Right atrium auricular region (tissue), 2 donors: ENCODE measurements at places on chromosomes 5 and 9. TPM values are rescaled to one million over a fixed set of nuclear protein-coding genes. Genes with fewer than 3 reads are reported as not detected.
A peak's percentile ranks its signal among the peaks of the same experiment; 100 is the strongest.

ANXA2R gene
- total RNA-seq = 0.63 TPM

DNA sequence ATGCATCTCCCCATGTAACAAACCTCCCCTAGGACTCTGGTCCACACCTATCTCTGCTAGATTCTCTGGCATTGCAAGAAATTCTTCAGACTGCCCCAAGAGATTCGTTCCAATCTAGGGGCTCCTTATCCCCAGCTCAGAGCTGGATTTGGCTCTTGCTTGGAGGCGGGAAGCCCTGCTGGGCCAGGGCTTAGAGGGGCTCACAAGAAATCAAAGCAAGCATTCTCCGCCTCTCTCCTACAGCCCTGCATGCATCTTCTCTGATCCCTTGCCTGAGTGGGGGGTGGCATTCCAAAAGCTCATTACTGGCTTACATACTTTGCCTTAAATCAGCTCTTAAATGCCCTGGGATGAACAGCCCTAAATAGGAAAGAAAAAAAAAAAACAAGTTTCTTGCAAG is 75.8 kb downstream of the KCNIP1 start:
- no peaks in the 10 kb centered on the region for H3K27me3 ChIP-seq
- no peak overlapping the region for H3K27ac ChIP-seq
- H3K4me3 ChIP-seq = no peak overlapping the region
- no peaks in the 10 kb centered on the region for H3K4me1 ChIP-seq

PCDHGA6 gene
- total RNA-seq = 5.3 TPM

GRCh38 chr9:87119328-87119881 is 172.1 kb upstream of the GAS1 start:
- DNase-seq = no peak
- peaks cover 37% of the 10 kb centered on the region for H3K4me1 ChIP-seq
- no peaks in the 10 kb centered on the region for H3K36me3 ChIP-seq
- H3K4me3 ChIP-seq = no peak overlapping the region
- H3K27me3 ChIP-seq = no peaks in the 10 kb centered on the region

- no peaks in the 10 kb centered on the region for H3K4me1 ChIP-seq
- H3K27ac ChIP-seq = no peak overlapping the region
- no peaks in the 10 kb centered on the region for H3K27me3 ChIP-seq
Observed at GRCh38 chr5:31106278-31106677, 87.2 kb upstream of the CDH6 start.

DNA sequence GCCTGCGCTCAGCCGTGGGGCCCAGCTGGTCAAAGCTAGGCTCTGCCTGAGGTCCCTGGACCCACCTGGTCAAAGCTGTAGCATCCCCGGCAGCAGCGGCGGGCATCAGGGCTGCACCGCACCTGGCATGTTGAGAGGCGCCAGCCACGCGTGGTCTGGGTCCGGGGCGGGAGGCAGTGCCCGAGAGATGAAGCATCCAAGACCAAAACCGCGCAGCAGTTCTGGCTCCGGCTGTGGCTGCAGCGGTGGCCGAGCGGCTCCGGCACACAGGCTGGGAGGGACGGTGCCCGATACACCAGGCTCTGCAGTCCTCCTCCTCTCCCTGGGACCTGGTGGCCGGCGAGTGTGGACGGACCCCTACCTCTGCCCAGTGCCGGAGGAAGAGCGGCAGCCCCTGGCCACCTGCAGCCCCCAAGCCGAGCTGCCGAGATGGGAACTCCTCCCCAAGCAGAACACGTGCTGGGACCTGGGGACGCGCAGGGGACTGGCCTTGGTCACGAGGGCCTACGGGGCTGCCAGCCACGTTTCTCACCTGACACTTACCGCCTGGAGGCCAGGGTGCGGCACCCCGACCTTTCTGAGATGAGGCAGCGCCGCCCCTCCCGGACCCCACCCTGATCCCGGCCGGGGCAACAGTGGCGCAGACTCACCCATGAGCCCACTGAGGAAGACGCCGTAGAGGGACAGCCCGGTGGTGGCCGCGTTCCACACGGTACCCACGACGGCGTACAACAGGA is 33.0 kb downstream of the SLC9A3 start:
- H3K36me3 ChIP-seq = no peaks in the 10 kb centered on the region
- H3K4me1 ChIP-seq = no peaks in the 10 kb centered on the region
- H3K4me3 ChIP-seq = no peak overlapping the region
- no peak overlapping the region for H3K27ac ChIP-seq
- DNase-seq = no peak

- H3K36me3 ChIP-seq = no peaks in the 10 kb centered on the region
- no peak for DNase-seq
- no peaks in the 10 kb centered on the region for H3K4me1 ChIP-seq
- H3K4me3 ChIP-seq = no peak overlapping the region
- no peaks in the 10 kb centered on the region for H3K27me3 ChIP-seq
Observed at GRCh38 chr5:94161801-94162200, 420.4 kb upstream of the POU5F2 start.

GRCh38 chr5:76811214-76811613 is 7.6 kb upstream of the F2RL1 start:
- H3K27ac ChIP-seq = no peak overlapping the region
- H3K4me3 ChIP-seq = no peak overlapping the region

- no peak overlapping the region for H3K4me3 ChIP-seq
- no peak for DNase-seq
- no peak overlapping the region for H3K27ac ChIP-seq
- no peaks in the 10 kb centered on the region for H3K27me3 ChIP-seq
- no peaks in the 10 kb centered on the region for H3K4me1 ChIP-seq
- H3K36me3 ChIP-seq = no peaks in the 10 kb centered on the region
Observed at GRCh38 chr5:169048181-169049125, 252.5 kb downstream of the SLIT3 start.

GRCh38 chr5:9103290-9103689 is 442.6 kb downstream of the SEMA5A start:
- H3K4me3 ChIP-seq = no peak overlapping the region
- H3K36me3 ChIP-seq = peaks cover 3% of the 10 kb centered on the region
- H3K27me3 ChIP-seq = no peaks in the 10 kb centered on the region
- no peaks in the 10 kb centered on the region for H3K4me1 ChIP-seq

- H3K4me3 ChIP-seq = no peak overlapping the region
- no peak overlapping the region for H3K27ac ChIP-seq
- no peaks in the 10 kb centered on the region for H3K27me3 ChIP-seq
- DNase-seq = no peak
- no peaks in the 10 kb centered on the region for H3K36me3 ChIP-seq
Observed at GRCh38 chr9:23220957-23221356, 605.1 kb downstream of the ELAVL2 start.

DNA sequence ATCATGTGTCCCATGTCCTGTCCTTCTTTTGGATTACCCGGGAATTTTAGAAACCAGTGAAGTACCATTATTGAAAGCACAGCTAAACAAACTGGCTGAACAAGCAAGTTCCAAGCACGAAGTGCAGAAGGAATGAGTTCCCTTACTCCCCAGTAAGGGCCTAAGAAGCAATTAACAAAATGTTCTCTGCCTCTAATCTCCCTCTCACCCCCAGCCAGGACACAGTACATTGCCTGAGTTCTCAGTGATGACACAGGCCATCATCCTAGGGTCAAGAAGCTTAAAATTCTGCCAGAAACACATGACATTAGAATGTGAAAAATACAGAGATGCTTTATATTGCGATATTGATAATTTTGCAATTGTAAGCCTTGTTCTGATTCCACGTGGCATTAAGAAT is 118.0 kb downstream of the PLPPR1 start:
- H3K27me3 ChIP-seq = no peaks in the 10 kb centered on the region
- no peaks in the 10 kb centered on the region for H3K36me3 ChIP-seq
- no peak overlapping the region for H3K27ac ChIP-seq
- no peak overlapping the region for H3K4me3 ChIP-seq
- peaks cover 7% of the 10 kb centered on the region for H3K4me1 ChIP-seq

DNA sequence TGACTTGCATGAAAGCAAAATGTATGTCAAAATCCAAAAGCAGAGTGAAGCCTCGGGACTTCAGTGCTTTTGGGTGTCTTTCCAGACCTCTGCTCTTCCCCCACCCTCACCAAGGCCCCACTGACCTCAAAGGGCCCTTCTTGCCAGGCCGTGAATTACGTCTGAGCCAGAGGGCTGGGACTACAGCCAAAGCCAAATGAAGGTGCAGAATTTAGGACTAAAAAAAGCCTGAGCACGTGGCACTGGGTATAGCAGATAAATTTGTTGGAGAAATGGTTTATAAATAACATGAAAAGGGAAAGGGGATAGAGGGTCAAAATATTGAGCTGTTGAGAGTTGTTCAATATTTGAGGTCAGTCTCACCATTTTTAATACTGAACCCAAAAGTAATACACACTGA is 163.4 kb downstream of the GHR start:
- no peak overlapping the region for H3K4me3 ChIP-seq
- H3K4me1 ChIP-seq = peaks cover 56% of the 10 kb centered on the region
- no peak for DNase-seq
- H3K36me3 ChIP-seq = no peaks in the 10 kb centered on the region

DNA sequence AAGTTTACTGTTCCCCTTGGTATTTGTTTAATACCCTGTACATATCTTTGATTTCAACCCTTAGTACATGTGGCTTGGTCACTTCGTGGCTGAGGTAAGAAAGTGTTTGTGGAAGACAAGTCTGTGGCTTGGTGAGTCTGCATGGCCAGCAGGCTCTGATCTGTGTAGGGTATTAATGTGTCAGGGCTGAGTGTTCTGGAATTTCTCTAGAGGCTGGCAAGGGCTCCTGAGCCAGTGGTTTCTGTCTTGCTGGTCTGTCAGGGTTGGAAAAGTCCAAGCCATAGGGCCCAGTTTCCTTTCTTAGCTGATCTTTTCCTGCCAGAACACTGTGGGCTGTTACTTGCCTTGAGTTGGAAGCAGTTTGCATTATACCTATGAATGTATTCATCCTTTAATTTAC is 48.0 kb upstream of the FBXL7 start:
- no peak overlapping the region for H3K27ac ChIP-seq
- no peak overlapping the region for H3K4me3 ChIP-seq
- no peak for DNase-seq
- no peaks in the 10 kb centered on the region for H3K36me3 ChIP-seq
- no peaks in the 10 kb centered on the region for H3K27me3 ChIP-seq
- H3K4me1 ChIP-seq = no peaks in the 10 kb centered on the region

DNA sequence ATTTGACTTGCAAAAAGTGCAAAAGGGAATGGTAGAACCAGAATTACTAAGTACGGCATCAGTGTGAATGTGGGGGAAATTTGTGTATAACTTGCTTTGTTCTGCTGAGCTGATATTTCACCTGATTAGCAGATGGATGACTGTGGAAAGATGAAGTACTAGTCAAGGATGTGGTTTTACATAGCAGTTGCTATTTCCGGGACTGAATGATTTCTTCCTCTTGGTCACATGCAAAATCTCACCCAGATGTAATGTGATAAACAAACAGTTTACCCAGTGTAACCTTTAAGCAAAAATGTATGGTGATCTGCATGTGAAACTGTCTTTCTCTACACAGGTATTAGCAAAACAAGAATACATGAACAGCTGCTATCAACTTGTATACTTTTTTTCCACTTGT is 46.1 kb downstream of the DCP2 start:
- peaks cover 29% of the 10 kb centered on the region for H3K36me3 ChIP-seq
- H3K4me1 ChIP-seq = no peaks in the 10 kb centered on the region
- no peak for DNase-seq
- H3K27ac ChIP-seq = no peak overlapping the region
- no peak overlapping the region for H3K4me3 ChIP-seq

GRCh38 chr9:113963017-113963620 is 87.0 kb downstream of the ZNF618 start:
- H3K4me1 ChIP-seq = no peaks in the 10 kb centered on the region
- no peaks in the 10 kb centered on the region for H3K27me3 ChIP-seq
- peak; percentile 64 for DNase-seq
- H3K27ac ChIP-seq = no peak overlapping the region
- no peaks in the 10 kb centered on the region for H3K36me3 ChIP-seq
- no peak overlapping the region for H3K4me3 ChIP-seq

LCNL1 gene
- 1.1 TPM for total RNA-seq

ABLIM3 gene
- 145 TPM for total RNA-seq

GRCh38 chr5:29833394-29833793 is 1360.1 kb upstream of the CDH6 start:
- H3K27me3 ChIP-seq = no peaks in the 10 kb centered on the region
- no peak overlapping the region for H3K27ac ChIP-seq
- H3K4me1 ChIP-seq = no peaks in the 10 kb centered on the region
- no peak for DNase-seq
- H3K36me3 ChIP-seq = no peaks in the 10 kb centered on the region
- H3K4me3 ChIP-seq = no peak overlapping the region

DNA sequence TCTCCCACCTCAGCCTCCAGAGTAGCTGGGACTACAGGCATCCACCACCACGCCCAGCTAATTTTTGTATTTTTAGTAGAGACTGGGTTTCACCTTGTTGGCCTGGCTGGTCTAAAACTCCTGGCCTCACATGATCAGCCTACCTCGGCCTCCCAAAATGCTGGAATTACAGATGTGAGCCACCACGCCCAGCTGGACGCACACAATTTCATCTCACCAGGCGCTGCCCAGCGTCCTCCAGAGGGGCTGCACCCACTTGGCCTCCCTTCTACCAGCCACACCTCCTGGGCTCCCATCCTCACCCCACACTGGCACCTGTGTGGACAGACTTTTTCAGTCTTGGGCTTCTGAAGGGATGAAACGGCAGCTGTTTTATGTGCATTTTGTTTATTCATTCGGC is 3.8 kb upstream of the EXOC3 start:
- H3K27me3 ChIP-seq = no peaks in the 10 kb centered on the region
- no peak overlapping the region for H3K4me3 ChIP-seq
- peaks cover 15% of the 10 kb centered on the region for H3K4me1 ChIP-seq
- no peak overlapping the region for H3K27ac ChIP-seq
- DNase-seq = no peak

- no peaks in the 10 kb centered on the region for H3K27me3 ChIP-seq
- H3K36me3 ChIP-seq = no peaks in the 10 kb centered on the region
- no peak for DNase-seq
Observed at GRCh38 chr5:76174101-76174500, 90.9 kb downstream of the SV2C start.

GRCh38 chr5:52802974-52803336 is 15.2 kb downstream of the ITGA1 start:
- no peak overlapping the region for H3K4me3 ChIP-seq
- no peaks in the 10 kb centered on the region for H3K27me3 ChIP-seq
- peak overlapping the region; percentile 95 for H3K27ac ChIP-seq
- no peak for DNase-seq

DNA sequence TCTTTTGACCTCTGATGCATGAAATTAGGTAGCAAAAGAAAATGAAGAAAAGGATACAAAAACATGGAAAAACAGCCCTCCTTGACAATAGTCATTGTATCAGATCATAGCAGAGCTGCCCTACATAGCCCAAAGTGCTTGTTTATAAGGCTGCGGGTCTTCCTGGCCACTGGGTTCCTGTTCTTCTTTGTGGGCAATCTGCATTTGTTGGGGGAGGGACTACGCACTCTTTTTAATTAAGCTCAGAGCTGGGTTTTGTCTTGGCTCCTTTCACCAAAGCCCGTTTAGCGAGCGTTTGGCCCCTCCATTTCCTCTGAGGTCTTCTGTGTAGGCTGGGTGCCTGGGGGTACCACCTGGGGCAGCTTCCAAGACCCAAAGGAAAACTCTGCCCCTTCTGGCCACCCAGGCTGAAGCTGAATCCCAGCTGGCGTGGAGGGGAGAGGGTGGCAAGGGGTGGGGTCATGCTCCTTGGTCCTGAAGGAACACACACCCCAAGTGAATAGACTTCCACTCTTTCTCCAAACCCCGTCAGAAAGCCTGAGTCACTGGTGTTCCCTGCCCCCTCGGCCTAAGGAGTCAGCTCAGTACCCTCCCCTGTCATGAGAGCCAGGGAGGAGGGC is 6.5 kb upstream of the PAX5 start:
- no peak overlapping the region for H3K27ac ChIP-seq
- H3K36me3 ChIP-seq = no peaks in the 10 kb centered on the region
- no peak for DNase-seq
- H3K4me1 ChIP-seq = peaks cover 26% of the 10 kb centered on the region

SHC3 gene
- total RNA-seq = 1.7 TPM

- H3K27ac ChIP-seq = no peak overlapping the region
- no peaks in the 10 kb centered on the region for H3K27me3 ChIP-seq
- H3K4me1 ChIP-seq = no peaks in the 10 kb centered on the region
- no peaks in the 10 kb centered on the region for H3K36me3 ChIP-seq
Observed at GRCh38 chr5:76104027-76104426, 20.8 kb downstream of the SV2C start.

RNF183 gene
- not detected for total RNA-seq
